ENCODE measurements at places on chromosomes 12 and 14.

- peak; percentile 62 for DNase-seq
Observed at GRCh38 chr12:48004053-48004941, at the start of gene COL2A1. COL2A1 (minus strand) TSS chr12:48004476; CDS start chr12:48004321, 155 bp downstream.

GRCh38 chr12:2722806-2723205 lies 72.0 kb upstream of the FKBP4 start:
- DNase-seq = no peak

GRCh38 chr14:85115921-85116320 lies 414.0 kb upstream of the FLRT2 start:
- DNase-seq = no peak

- DNase-seq = no peak
Observed at GRCh38 chr12:91657032-91657431, 474.4 kb upstream of the DCN start.

- no peak for DNase-seq
Observed at GRCh38 chr14:105529319-105529568, 2.9 kb downstream of the TMEM121 start.

- DNase-seq = no peak
Observed at GRCh38 chr14:76424359-76424758, 48.4 kb downstream of the ESRRB start.

DNA sequence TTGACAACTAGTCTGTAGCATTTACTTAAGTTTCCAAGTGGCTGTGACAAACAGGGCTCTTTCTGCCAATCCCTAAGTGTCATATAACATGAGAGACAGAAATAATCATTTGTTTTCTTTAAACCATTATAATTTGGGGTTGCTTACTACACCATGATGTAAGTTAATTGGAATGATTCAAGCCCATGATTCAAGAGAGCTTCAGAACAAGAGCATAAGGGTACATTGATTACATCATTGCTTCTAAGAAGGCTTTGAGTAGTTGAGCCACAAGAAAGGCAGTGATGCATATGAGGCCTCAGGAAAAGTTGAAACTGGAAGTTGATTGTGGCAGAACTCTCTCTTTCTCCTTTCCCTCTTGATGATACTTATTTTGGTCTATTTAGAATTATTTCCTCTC lies 444.0 kb downstream of the CCER1 start:
- no peak for DNase-seq

DNA sequence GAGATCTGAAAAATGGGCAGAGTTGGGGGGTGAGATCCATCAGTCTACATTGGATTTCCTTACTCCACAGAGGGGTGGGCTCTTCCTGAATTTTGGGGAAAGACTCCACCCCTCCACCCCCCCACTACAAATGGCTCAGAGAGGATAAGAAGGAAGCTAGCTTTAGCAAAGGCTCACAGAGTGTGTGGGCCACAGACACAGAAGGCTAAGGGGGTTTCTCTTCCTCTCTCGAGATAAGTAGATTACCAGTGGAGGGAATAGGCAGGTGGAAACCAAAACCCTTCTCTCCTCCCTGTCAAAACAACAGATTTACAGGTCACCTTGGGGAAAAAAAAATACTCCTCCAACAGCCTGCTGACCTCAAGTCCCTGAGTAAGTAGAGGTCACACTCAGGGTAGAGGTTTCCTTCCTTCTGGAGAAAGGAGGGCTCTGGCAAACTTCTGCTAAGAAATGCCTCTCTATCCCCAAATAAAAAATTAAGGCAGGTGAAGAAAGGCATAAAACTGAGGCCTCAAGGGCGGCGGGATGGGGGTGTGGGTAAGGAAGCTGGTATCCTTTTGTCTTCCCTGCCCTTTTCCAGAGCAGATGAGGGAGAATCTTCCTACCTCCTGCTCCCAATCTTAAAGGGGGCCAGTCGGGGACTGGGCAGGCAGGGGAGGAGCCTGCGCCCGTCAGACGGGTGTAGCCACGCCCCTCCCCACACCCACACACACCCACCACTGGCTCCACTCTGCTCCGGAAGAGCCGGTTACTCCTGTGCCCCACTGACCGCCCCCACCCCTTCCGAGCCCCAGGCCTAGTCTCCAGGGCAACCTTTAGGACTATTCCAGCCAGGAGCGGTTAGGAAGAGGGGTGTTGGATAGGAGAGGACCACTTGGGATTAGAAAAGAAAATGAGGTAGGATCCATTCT lies 1.9 kb upstream of the BAZ2A start:
- DNase-seq = peak; percentile 72

GRCh38 chr12:3492793-3493042 lies 1.7 kb downstream of the PRMT8 start:
- DNase-seq = no peak

DNA sequence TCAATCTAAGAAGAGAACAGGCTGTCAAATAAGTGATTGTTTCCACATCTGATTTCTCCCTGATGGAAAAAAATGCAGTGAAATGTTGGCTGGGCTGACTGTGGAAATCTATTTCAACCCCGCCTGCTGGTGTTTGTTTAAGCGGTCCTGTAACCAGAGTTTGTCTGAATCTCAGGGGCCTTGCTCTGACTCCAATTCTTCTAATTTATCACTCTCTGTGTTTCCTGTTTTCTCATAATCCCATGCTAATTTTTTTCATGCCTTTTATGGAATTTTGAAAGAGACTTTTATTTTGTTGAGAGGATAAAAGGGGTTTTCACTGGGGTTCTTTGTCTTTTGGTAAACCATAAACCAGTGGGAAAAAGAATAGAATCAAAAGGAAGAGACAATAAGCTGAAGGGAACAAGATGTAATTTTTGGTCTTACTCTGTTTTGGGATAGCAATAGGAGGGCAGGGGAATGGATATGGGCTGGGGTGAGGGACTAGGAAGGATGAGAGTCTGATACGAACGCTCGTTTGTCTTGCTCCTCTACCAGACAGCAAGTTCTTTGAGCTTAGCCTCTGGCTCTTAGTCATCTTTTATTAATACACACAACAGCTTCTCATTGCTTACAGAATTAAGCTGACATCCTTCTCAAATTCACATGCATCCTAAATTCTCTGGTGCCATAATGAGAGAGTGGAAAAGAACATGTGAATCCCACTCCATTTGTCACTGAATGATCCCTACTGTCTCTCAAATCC lies 8.0 kb upstream of the MGP start:
- DNase-seq = no peak

Measured in AG20443 (cell line).